ENCODE measurements at places on chromosomes 7 and 10. TPM values are rescaled to one million over a fixed set of nuclear protein-coding genes. Genes with fewer than 3 reads are reported as not detected.
A peak's percentile ranks its signal among the peaks of the same experiment; 100 is the strongest.

ZNF488 gene
- total RNA-seq, result 0.37 TPM

OPN4 gene
- not detected for total RNA-seq

GFRA1 gene
- 2.1 TPM for total RNA-seq

DOCK4 gene
- total RNA-seq, result 163 TPM

ANKRD1 gene
- 6.6 TPM for total RNA-seq

TAS2R3 gene
- total RNA-seq, result 13.0 TPM

DRGX gene
- total RNA-seq, result not detected

PRF1 gene
- total RNA-seq, result 5.1 TPM

WNT2 gene
- total RNA-seq, result 24.3 TPM

CPED1 gene
- 32.3 TPM for total RNA-seq

- H3K4me3 ChIP-seq, result no peak overlapping the region
- no peak for DNase-seq
- no peaks in the 10 kb centered on the region for H3K27me3 ChIP-seq
- no peaks in the 10 kb centered on the region for H3K4me1 ChIP-seq
- H3K27ac ChIP-seq, result peak overlapping the region; percentile 93
These were observed 73.1 kb upstream of the UCN3 start for GRCh38 chr10:5291501-5292195.

GRCh38 chr7:151608031-151608551 is 88.4 kb upstream of the RHEB start:
- H3K4me3 ChIP-seq, result no peak overlapping the region
- H3K27me3 ChIP-seq, result no peaks in the 10 kb centered on the region
- H3K27ac ChIP-seq, result peak overlapping the region; percentile 3
- H3K4me1 ChIP-seq, result no peaks in the 10 kb centered on the region
- DNase-seq, result no peak

GRCh38 chr7:91655656-91656055 is 224.8 kb downstream of the MTERF1 start:
- H3K4me3 ChIP-seq, result no peak overlapping the region
- DNase-seq, result no peak
- no peaks in the 10 kb centered on the region for H3K4me1 ChIP-seq
- H3K36me3 ChIP-seq, result no peaks in the 10 kb centered on the region

- H3K36me3 ChIP-seq, result no peaks in the 10 kb centered on the region
- H3K4me1 ChIP-seq, result peaks cover 36% of the 10 kb centered on the region
- no peak overlapping the region for H3K27ac ChIP-seq
- no peak for DNase-seq
- H3K4me3 ChIP-seq, result no peak overlapping the region
- H3K27me3 ChIP-seq, result no peaks in the 10 kb centered on the region
These were observed 72.4 kb downstream of the AGMO start for GRCh38 chr7:15489383-15489782.

DNA sequence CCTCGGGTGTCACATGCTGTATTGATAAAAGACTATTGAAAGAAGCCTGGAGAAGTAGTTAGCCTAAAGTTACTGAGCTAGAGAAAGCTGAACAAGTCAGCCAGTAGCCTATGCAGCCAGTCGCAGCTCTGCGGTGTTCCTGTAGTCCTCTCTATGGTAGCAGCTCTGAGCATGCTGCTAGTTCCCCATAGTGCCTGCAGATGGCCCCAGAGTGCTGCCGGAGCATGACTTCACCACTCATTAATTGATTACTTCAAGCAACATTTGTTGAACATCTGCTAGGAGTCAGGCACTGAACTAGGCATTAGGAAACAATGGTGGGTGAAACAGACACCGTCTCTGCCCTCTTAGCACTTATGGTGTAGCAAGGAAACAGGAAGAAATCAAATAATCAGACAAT is 422.7 kb downstream of the SORCS3 start:
- no peaks in the 10 kb centered on the region for H3K4me1 ChIP-seq
- no peaks in the 10 kb centered on the region for H3K36me3 ChIP-seq
- DNase-seq, result peak; percentile 44
- H3K27me3 ChIP-seq, result no peaks in the 10 kb centered on the region
- no peak overlapping the region for H3K4me3 ChIP-seq

DNA sequence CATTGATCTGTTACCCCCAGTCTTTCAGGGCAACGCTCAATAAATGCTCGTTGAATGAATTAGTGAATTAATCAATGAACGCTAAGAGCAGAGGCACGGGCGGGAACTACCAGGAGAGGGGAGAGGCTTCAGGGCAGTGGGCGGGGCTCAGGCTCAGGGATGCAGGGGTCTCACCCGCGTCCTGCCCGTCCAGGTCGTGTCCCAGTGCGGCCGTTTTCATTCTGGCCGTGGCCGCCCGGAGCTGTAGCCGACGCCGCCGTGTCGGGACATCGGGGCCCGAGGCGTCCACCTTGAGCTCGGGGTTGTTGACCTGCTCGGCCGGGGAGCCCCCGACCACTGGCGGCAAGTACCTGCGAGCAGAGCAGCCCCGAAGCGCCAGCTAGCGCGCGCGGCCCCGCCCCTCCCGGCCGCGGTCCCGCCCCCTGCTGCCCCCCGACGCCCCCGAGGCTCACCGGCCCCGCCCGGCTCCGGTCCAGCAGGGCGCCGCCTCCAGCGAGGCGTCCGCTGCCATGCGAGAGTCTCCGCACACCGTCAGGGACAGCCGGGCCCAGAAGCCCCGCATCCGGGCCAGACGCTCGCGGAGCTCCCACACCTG is 2.8 kb upstream of the GAL3ST4 start:
- H3K4me1 ChIP-seq, result peaks cover 3% of the 10 kb centered on the region
- no peak overlapping the region for H3K27ac ChIP-seq
- H3K36me3 ChIP-seq, result no peaks in the 10 kb centered on the region

GRCh38 chr10:43854007-43854406 is 205.3 kb upstream of the ZNF32 start:
- no peaks in the 10 kb centered on the region for H3K27me3 ChIP-seq
- H3K4me1 ChIP-seq, result no peaks in the 10 kb centered on the region
- H3K4me3 ChIP-seq, result no peak overlapping the region
- DNase-seq, result no peak
- no peak overlapping the region for H3K27ac ChIP-seq

DNA sequence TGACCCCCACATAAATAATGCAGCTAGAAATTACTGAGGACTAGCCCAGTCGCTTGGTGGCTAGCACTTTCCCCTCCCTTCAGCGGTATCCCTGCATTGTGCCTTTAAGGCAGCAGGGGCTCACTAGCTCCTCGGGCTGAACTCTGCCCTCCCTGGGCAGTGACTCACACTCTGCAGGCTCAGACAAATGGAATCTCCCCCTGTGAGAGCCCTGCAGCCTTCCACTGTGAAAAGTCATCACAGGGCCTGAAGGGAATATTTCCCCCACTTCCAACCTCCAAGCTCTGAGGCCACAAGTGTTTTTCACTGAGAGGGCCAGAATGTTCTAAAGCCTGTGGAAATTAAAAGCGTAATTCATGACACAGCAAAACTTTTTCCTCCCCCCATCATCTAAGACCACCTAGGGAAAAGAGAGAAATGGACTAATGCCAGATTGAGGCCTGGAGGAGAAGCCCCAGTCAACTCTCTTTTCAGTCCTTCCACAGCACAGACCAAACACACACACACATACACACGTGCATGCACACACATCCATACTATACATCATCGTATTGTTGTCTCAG is 93.6 kb upstream of the COL1A2 start:
- DNase-seq, result peak; percentile 76
- no peak overlapping the region for H3K27ac ChIP-seq
- H3K4me3 ChIP-seq, result no peak overlapping the region
- H3K4me1 ChIP-seq, result peaks cover 62% of the 10 kb centered on the region
- no peaks in the 10 kb centered on the region for H3K36me3 ChIP-seq
- H3K27me3 ChIP-seq, result no peaks in the 10 kb centered on the region

GRCh38 chr7:100544386-100544785 is 5.4 kb downstream of the AGFG2 start:
- H3K4me1 ChIP-seq, result peaks cover 33% of the 10 kb centered on the region
- DNase-seq, result no peak
- H3K4me3 ChIP-seq, result no peak overlapping the region
- H3K36me3 ChIP-seq, result no peaks in the 10 kb centered on the region

DNA sequence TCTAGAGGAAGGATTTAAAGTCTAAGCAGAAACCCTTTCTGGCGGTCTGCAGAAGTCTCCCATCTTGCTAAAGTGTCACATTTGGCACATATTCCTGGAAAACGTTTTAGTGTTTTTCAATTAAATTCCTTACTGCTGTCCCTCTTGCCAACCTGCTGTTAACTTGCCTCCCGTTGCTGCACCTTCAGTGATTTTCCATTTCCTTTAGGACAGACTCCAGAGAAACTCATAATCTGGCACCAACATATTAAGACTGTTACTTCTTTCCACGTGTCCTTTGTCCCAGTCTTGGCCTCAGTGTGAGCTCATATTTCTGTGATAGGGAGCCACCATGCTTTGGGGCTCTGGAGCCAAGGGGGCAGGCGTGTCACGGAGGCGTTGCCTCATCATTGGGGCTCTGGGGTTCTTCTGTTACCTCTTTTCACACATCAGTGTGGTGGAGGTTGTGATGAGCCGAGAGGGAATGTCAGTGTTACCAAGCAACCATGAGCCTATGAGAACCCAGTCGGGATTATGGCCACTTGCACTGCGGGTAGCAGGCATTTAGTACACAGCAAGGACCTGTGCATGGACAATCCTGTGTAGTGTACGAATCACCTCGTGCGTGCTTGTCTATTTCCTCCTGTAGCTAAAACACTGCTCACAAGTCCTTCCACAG is 26.0 kb upstream of the ZNF32 start:
- no peak overlapping the region for H3K4me3 ChIP-seq
- H3K27me3 ChIP-seq, result no peaks in the 10 kb centered on the region
- no peak for DNase-seq
- no peaks in the 10 kb centered on the region for H3K4me1 ChIP-seq

GRCh38 chr10:44417761-44418160 is 32.9 kb upstream of the CXCL12 start:
- no peaks in the 10 kb centered on the region for H3K4me1 ChIP-seq
- H3K36me3 ChIP-seq, result no peaks in the 10 kb centered on the region
- no peak overlapping the region for H3K27ac ChIP-seq
- DNase-seq, result no peak
- H3K27me3 ChIP-seq, result no peaks in the 10 kb centered on the region

DNA sequence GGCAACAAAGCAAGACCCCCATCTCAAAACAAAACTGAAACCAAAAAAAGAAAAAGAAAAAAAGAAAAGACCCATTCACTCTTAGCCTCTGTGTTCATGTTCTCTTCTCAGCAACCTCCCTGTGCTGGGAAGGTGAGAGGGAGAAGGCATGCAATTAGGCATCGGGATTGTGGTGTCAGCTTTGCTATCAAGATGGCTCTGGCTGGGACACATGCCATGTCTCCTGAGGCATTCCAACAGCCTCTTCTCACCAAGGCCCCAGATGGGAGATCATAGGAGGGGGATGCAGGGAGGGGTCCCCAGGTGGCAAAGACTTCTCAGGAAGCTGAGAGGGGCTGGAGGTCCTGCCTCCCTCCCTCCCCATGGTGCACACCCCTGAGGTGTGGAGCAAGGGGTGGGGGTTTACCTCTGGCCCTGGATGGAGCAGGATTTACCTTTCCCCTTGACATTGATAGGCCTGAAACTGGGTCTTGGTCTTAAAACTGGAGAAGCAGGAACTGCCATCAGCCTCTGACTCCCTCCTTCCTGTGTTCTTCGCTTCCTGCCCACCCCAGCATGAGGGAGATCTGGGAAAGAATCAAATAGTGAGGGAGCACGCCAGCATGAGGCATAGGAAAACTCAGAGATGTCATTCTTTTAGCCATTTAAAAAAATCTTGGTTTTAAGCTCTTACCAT is 96.2 kb upstream of the DUSP5 start:
- peaks cover 2% of the 10 kb centered on the region for H3K27me3 ChIP-seq
- DNase-seq, result no peak
- no peak overlapping the region for H3K27ac ChIP-seq
- H3K36me3 ChIP-seq, result no peaks in the 10 kb centered on the region

GRCh38 chr7:128192497-128193142 is 48.5 kb upstream of the LEP start:
- H3K4me3 ChIP-seq, result no peak overlapping the region
- H3K4me1 ChIP-seq, result peaks cover under 1% of the 10 kb centered on the region
- peaks cover 27% of the 10 kb centered on the region for H3K27me3 ChIP-seq
- no peaks in the 10 kb centered on the region for H3K36me3 ChIP-seq
- no peak for DNase-seq

DNA sequence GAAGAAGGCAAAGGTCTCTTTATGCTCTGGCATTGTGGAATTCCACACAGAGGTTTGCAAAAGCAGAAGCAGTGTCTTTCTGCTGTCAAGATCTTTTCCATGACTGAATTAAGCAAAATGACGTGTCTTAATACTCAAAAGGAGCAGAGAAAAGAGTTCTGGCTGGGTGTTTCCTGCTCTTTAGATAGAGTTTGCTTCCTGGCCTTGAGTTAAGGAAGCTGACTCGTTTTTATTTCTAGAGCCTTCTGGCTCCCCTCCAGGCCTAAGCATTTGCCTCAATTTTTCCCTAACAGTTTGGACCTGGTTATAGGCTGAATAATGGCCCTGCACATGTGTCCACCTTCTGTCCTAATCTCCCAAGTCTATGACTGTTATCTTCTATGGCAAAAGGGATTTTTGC is 21.6 kb downstream of the TAS2R41 start:
- no peaks in the 10 kb centered on the region for H3K4me1 ChIP-seq
- H3K27me3 ChIP-seq, result no peaks in the 10 kb centered on the region
- no peaks in the 10 kb centered on the region for H3K36me3 ChIP-seq
- no peak overlapping the region for H3K4me3 ChIP-seq

GRCh38 chr10:9786101-9786500 is 1231.6 kb upstream of the CELF2 start:
- no peaks in the 10 kb centered on the region for H3K36me3 ChIP-seq
- no peak overlapping the region for H3K27ac ChIP-seq
- no peaks in the 10 kb centered on the region for H3K27me3 ChIP-seq
- no peak overlapping the region for H3K4me3 ChIP-seq
- no peaks in the 10 kb centered on the region for H3K4me1 ChIP-seq
- no peak for DNase-seq

DNA sequence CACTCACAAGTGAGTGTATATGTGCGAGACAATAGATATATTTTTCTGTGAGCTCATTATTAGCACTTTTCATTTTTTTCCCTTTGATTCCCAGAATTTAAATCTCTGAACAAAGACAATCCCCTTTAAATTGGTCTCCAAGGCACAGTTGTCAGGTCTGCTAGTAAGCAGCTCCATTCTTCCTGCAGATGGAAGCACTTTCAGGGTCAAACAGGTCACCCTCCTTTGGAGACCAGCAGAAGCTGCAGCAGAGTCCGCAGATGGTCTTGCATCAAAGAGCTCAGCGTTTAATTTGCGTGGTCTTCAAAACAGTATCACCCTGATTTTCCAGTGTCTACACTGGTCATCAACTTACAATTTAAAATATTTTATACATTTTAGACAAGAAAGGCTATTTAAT is 543.8 kb downstream of the ARL4A start:
- no peak overlapping the region for H3K27ac ChIP-seq
- no peak for DNase-seq
- H3K4me3 ChIP-seq, result no peak overlapping the region
- H3K36me3 ChIP-seq, result no peaks in the 10 kb centered on the region

GRCh38 chr7:159060440-159060839 is 84.2 kb downstream of the VIPR2 start:
- H3K27ac ChIP-seq, result no peak overlapping the region
- H3K36me3 ChIP-seq, result no peaks in the 10 kb centered on the region

GRCh38 chr10:130935128-130935439 is 376.4 kb downstream of the TCERG1L start:
- H3K4me1 ChIP-seq, result peaks cover 10% of the 10 kb centered on the region
- H3K4me3 ChIP-seq, result no peak overlapping the region
- H3K36me3 ChIP-seq, result no peaks in the 10 kb centered on the region
- H3K27me3 ChIP-seq, result no peaks in the 10 kb centered on the region

- no peak for DNase-seq
- no peak overlapping the region for H3K27ac ChIP-seq
- H3K36me3 ChIP-seq, result no peaks in the 10 kb centered on the region
- H3K27me3 ChIP-seq, result no peaks in the 10 kb centered on the region
These were observed 106.1 kb upstream of the SP8 start for GRCh38 chr7:20892776-20893175.

All from lung (tissue), 17 donors.